ENCODE measurements at places on chromosomes 12 and 14.

GRCh38 chr12:59055204-59055860 lies 135.0 kb upstream of the LRIG3 start:
- peak; percentile 71 for DNase-seq

- DNase-seq: no peak
These were observed 38.0 kb upstream of the EIF5 start for GRCh38 chr14:103296007-103296406.

- no peak for DNase-seq
These were observed 365.6 kb downstream of the DPF3 start for GRCh38 chr14:72528059-72528862.

GRCh38 chr14:69675877-69676416 lies 64.6 kb downstream of the SUSD6 start:
- no peak for DNase-seq

DNA sequence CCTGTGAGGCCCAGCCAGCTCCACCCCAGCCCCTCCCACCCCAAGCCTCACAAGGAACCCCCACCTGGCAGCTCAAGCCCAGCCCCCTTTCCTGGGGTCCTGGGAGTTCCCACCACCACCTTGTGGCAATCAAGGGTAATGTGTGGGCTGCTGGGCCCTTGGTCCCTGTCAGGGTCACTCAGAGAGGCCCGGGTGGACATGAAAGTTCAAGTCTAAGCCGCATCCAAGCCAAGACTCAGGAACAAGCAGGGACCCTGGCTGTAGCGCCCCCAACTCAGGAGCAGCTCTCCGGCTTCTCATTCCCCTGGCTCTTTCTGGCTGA lies 106.4 kb upstream of the C14orf180 start:
- no peak for DNase-seq

DNA sequence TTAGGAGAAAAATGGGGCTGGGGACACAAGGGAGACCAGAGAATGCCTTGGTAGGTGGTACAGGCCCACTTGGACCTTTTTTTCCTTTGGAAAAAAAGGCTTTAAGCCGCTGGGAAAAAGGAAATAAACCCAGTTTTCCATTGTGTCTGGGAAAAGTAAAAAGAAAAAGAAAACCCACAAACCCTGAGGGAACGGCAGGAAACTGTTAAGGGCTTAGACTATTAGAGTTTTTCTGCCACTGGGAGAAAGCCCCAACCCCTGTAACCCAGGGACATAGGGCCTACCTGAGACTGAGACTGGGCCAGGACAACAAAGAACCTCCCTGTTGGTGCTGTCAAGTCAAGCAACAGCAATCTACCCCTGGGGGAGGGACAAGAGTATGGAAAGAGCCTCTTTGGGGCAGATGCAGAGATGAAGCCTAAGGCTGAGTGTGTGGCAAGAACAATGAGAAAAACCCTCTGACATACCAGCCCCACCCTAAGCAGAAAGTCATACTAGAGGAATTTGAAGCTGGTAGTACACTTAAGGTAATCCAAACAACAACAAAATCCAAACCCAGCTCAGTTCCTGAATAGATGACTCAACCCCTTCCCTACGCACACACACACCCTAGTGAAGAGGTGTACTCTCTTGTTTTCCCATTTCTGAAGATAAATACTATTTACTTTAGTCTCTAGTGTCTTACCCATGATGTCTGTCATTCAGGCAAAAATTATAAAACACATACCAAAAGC lies 22.8 kb downstream of the ATF1 start:
- DNase-seq: no peak

- peak; percentile 84 for DNase-seq
These were observed 1.9 kb downstream of the MLXIP start for GRCh38 chr12:122080149-122081082.

- no peak for DNase-seq
These were observed 63.1 kb downstream of the DRAM1 start for GRCh38 chr12:101940400-101940950.

GRCh38 chr14:100155049-100155621 lies 4.3 kb downstream of the DEGS2 start:
- peak; percentile 47 for DNase-seq

DNA sequence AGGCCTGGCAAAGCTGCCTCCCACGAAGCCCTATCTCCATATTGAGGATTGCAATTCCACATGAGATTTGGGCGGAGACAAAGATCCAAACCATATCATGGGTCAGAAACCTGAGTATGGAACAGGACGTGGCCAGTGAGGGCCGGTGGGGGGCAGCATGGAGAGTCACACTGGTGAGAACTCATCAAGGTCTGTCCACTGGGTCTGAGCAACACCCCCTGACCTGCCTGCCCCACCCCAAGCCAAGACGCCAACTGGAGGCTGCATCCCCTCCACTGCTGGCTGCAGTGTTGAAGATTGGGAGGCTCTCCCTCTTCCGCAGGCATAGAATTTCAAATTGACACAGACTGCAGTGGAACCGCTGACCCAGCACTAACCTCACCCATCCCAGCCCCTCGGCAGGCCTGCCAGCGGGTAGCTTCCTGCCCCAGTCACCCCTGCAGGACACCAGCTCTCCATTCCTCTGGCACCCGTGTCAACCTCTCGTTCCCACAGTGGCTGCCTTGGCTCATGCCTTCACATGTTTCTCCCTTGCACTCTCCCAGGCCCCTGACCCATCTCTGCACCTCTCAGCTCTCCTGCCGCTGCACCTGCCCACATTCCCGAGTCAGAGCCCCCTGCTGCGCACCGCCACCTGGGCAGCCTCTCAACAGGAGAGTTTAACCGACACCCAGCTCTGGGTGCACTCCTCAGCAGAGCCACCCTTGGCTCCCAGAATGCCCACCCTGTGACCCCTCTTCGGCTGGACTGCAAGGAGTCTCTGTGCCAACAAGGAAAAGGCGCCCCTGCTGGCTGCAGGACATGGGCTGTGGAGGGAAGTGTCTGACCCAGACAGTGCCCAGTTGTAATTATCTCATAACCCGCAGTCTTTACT lies 45.2 kb upstream of the PPP2R5C start:
- DNase-seq: no peak

GRCh38 chr12:39467432-39467870 lies 24.5 kb upstream of the KIF21A start:
- DNase-seq: no peak

DNA sequence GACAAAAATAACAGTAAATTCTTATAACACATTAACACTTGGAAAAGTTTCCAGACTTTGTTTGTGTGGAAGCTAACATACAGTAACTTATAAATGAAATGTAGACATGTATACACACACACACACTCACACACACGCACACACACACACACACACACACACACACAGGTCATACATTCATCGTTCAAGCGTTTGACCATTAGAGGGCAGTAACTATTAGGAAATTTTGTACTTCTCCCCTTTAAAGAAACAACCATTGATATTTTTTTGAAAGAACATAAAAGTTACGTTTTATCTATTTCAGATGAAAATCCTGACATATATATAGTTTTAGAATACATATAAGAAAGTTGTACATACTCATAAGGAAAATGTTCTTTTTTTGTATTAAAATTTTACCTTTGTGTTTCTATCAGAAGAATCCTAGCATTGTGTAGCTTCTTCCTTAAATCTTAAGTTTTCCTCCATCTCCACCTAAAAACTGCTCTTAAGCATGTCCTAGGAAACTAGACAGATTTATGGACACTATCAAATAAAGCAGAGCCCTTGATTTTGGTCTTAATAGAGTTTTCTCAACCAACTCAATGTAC lies 29.0 kb downstream of the PTPRQ start:
- peak; percentile 85 for DNase-seq

DNA sequence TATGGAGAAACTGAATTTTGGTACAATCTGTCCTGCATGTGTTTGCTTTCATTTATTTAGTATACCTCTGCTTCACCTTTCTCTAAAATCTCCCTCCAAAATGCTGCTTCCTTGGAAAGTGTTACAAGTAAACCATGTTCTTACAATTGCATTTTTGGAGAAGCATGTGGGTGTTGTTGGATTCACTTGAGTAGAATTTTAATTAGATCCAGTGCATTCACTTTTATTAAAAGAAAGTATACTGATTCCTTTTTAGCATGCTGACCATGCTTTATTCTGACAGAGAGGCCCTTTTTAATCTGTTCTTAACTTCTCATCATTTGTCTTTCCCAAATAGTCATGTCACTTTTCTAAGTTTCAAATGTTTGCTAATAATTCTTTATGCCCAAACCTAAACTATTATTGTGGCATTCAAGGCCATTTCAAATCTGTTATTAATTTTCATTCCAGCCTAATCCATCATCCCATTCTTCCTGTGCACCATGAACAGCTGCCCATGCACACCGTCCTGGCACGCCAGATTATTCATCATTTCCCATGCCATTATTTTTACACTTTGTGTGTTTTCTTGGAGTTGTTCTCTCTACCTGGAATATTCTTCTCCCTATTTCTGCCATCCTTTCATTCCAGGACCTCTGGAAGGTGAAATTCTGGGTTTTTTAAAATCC lies 90.7 kb downstream of the METTL25 start:
- no peak for DNase-seq

DNA sequence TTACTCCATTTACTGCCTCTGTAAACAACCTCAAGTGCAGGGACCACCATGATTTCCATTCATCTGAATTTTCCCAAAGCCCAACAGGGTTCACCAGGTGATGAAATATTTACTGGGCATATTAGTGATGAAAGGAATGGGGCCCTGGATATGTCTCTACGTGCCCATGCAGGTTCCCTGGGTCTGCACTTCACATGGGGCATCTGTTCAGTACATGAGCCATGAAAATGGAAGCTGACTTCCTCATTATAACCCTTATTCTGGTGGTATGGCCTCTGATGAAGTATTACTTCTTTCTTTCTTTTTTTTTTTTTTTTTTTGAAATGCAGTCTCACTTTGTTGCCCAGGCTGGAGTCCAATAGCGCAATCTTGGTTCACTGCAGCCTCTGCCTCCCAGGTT lies 26.5 kb upstream of the CORO1C start:
- DNase-seq: peak; percentile 88

DNA sequence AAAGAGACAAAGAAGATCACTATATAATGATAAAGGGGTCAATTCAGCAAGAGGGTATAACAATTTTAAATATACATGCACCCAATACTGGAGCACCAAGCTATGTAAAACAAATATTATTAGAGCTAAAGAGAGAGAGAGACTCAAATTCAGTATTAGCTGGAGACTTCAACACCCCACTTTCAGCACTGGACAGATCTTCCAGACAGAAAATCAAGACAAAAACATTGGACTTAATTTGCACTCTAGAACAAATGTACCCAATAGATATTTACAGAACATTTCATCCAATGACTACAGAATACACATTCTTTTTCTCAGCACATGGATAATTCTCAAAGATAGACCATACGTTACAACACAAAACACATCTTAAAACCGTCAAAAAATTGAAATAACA lies 81.0 kb downstream of the KLHL28 start:
- no peak for DNase-seq

- DNase-seq: no peak
These were observed 589.8 kb downstream of the KCNH5 start for GRCh38 chr14:62455446-62455845.

DNA sequence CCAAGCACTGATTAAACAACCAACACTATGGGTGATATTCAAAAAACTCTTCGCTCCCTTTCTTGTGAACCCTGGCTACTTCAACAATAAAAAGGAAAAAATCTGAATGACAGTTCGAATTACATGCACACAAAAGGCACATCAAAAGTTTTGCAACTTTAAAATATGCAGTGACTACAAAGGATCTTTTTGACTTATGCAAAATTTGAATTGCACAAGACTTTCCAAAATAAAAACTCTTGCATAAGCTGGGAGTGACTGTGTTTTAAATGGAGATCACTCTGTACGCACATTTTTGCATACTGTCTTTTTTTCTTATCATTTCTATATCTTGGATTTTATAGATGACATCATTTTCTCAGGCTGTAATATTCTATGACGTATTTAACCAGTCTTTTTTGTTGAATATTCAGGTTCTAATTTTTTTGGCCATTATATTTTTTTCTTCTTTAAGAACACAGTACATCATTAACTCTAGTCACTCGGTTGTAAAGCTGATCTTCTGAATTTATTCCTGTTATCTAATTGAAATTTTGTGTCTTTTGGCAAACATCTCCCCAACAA lies 667.6 kb upstream of the TBX3 start:
- DNase-seq: no peak

GRCh38 chr12:101671833-101672232 lies 25.6 kb upstream of the CHPT1 start:
- no peak for DNase-seq

GRCh38 chr12:93229494-93230325 lies 148.0 kb upstream of the NUDT4 start:
- no peak for DNase-seq

GRCh38 chr12:56995930-56996496 lies 10.3 kb downstream of the ZBTB39 start:
- no peak for DNase-seq

GRCh38 chr12:108349278-108349688 lies 10.2 kb upstream of the CMKLR1 start:
- no peak for DNase-seq

GRCh38 chr12:51326698-51327439 lies 2.9 kb upstream of the BIN2 start:
- DNase-seq: no peak

DNA sequence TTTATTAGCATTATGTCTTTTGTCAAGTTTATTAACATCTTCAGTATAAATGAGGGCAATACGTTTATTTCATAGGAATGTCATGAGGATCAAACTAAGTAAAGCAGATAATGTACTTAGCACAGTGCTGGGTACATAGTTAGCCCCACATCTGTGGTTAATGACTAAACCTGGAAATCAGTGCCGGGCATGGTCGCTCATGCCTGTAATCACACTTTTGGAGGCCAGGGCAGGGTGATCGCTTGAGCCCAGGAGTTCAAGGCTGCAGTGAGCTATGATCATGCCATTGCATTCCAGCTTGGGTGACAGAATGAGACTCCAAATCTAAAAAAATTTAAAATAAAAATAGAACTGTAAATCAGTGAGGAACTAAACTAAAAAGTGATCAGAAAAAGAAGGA lies 44.8 kb upstream of the GUCY2C start:
- DNase-seq: no peak

DNA sequence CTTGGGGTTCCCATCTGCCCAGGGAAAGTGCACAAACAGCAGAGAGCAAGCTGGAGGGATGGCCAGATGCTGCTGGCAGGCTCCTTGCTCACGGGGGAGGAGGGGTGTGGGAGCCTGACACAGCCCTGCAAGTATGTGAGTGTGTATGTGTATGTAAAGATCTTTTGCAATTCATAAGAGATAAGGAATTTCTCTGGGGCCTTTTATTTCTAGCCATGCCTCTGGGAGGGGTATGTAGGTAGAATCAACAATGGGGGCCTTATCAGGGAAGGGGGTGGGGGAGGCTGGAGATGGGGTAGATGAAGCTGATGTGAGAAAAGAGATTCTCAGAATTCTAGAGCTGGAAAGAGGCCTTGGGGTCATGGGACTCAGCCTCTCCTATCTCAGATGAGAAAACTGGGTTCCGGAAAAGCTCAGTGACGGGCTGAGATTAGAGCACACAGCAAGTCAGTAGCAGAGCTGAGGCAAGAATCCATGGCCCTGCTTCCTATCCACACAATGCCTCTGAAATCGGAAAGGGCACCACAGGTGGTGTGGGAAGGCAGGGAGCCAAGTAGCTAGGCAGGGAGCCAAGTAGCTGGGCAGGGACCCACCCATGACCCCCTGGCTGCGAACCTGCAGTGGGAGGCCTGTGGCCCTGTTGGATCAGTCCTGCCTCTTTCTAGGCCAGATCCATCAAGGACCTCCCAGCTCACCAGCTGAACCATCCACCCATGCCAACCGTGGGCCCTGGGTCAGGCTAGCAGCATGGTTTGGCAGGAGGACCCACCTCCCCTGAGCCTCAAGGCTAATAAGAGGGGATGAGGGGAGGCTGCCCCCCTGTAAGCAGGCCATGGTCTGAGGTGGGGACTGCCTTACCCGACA lies 54.7 kb downstream of the PLEKHG3 start:
- DNase-seq: peak; percentile 74

- DNase-seq: no peak
These were observed 154.3 kb downstream of the CEP83 start for GRCh38 chr12:94305130-94305957.

Measured in NCI-H69 (cell line).